Chondrocyte (in vitro differentiated cells): ENCODE measurements at places on chromosomes 12 and 14. TPM values are rescaled to one million over a fixed set of nuclear protein-coding genes. Genes with fewer than 3 reads are reported as not detected.

DNA sequence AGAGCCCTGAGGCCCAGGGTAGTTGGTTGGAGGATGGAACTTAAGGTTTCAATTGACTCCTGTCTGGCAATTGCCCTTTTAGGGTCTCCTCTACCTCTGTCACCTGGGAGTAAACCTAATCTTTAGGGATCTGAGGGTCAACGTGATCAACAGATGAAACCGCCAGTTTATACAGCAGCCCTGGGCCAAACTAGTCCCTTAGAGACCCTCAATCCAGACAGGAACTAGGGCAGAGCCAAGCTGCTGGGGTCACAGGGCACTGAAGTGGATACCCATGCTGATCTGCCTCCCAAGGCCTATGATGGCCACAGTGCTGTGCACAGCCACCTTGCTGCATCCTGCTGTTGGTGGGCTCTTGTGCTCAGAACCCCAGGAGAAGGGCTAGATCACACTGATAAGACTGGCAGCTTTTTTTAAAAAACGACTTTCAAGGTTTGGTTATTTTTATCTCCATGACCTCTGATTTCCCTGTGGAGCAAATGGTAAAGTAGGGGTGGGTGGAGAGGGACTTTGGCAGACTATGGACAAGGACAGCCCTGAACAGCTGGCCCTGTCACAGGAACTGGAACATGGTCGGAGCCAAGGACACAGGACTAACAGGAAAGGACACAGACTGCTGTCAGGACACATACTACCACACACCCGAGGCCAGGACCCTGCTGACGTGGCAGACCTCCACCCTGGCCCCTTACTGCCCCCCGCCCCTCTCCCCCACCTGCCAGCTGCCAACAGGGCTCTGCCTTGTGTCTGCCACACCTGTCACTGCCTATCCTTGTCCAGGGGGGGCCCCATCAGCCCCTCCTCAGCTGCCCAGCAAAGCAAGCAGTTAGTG lies 474 bp downstream of the FITM1 start:
- no peak overlapping the region for H3K27ac ChIP-seq
- no peaks in the 10 kb centered on the region for H3K36me3 ChIP-seq
- no peak for DNase-seq
- H3K4me3 ChIP-seq, result no peak overlapping the region
- H3K4me1 ChIP-seq, result peaks cover 6% of the 10 kb centered on the region
- no peaks in the 10 kb centered on the region for H3K27me3 ChIP-seq

- H3K27ac ChIP-seq, result no peak overlapping the region
- no peaks in the 10 kb centered on the region for H3K4me1 ChIP-seq
- no peak overlapping the region for H3K4me3 ChIP-seq
- no peaks in the 10 kb centered on the region for H3K36me3 ChIP-seq
Observed at GRCh38 chr14:65377576-65377975, 35.0 kb upstream of the FUT8 start.

GRCh38 chr14:103045371-103045869 lies 11.9 kb downstream of the CDC42BPB start:
- H3K27me3 ChIP-seq, result no peaks in the 10 kb centered on the region
- DNase-seq, result no peak
- H3K4me1 ChIP-seq, result peaks cover 30% of the 10 kb centered on the region

Gene INHBE
- total RNA-seq, result 0.77 to 8.5 TPM (median 8.4 TPM) in 3 replicates

Gene TMEM30B
- total RNA-seq, result 2.7 to 9.3 TPM (median 7.9 TPM) in 3 replicates

Gene BBOF1
- 7.0 to 13.8 TPM (median 9.3 TPM) in 3 replicates for total RNA-seq

Gene PGF
- 2.0 to 3.2 TPM (median 2.3 TPM) in 3 replicates for total RNA-seq

Gene SDR9C7
- total RNA-seq, result not detected in 3 replicates

Gene SLC6A15
- not detected in 3 replicates for total RNA-seq
